GM20000 (cell line): ENCODE measurements at places on chromosomes 1 and 21.

- DNase-seq, result no peak
Measured at GRCh38 chr1:36352910-36353878, 29.7 kb upstream of the EVA1B start.

DNA sequence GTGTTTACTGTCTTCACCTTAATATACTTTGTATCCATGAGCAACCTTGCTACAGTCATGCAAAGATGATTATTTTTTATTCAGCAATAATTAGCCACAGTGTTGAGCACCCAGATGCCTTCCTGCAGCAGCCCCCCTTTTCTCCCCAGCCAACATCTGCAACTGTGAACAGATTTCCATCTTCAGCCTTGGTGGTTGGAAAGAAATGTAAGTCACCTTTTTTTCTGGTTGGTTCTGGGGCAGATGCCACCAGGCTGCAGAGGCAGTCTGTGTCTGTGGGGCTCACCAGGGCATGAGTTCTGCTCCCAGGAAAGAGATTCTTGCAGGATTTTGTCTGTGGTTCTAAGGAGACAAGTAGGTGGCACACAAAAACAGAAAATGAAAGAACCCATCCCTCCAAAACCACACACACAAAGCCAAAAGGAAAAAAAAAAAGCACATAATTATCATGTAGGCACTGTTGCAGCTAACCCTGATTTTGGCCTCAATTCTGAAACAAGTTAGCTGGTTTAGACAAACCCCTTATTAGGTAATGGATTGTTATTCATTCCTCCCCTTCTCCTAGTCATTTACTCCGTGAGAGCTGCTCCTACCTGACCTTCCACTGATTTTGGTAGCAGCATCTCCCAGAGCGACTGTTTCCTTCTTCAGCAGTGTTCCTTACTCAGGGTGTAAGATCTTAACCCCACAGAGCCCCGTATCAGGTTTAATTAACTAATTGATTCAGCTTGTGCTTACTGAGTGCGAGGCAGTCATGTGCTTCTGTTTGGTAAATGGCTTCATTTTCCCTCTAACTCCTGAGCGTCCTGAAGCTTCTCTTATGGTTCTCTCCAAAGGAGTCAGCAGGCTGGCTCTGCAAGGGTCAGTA, 36.5 kb downstream of the GALNT2 start:
- DNase-seq, result no peak

DNA sequence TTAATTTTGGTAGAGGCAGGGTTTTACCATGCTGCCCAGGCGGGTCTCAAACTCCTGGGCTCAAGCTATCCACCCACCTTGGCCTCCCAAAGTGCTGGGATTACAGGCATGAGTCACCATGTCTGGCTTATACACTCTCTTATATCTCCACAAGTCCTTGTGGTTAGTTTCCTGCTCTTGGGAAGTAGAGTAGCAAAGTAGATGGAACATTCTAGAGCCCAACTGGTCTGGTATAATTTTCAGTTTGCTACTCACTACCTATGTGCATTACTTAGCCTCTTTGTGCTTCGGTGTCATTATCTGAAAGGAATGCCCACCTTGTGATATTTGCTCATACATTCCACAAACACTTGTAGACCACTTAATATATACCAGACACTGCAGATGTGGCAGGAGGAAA, 96.6 kb upstream of the IPO9 start:
- no peak for DNase-seq

- DNase-seq, result no peak
Measured at GRCh38 chr1:145785547-145785946, 38.3 kb downstream of the RNF115 start.

- no peak for DNase-seq
Measured at GRCh38 chr21:17506951-17507350, 5.9 kb upstream of the CXADR start.

DNA sequence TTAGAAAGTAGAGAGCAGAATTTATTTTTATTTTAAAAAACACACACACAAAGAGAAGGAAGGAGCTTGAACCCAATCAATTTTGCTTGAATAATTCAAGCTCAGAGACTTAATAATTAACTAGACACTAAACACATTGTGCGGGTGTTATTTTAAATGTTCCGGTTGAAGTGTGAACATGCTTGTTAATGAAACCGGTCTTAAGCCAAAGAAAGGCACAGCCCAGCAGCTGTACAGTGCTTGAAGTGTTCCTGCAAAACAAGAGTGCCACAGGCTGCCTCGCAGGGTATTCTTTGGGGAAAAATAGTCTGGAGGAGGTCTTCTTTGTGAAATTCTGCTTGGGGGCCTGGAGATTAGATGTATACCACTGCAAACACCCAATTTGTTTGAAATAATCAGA, 2.2 kb upstream of the CDC42BPA start:
- no peak for DNase-seq

DNA sequence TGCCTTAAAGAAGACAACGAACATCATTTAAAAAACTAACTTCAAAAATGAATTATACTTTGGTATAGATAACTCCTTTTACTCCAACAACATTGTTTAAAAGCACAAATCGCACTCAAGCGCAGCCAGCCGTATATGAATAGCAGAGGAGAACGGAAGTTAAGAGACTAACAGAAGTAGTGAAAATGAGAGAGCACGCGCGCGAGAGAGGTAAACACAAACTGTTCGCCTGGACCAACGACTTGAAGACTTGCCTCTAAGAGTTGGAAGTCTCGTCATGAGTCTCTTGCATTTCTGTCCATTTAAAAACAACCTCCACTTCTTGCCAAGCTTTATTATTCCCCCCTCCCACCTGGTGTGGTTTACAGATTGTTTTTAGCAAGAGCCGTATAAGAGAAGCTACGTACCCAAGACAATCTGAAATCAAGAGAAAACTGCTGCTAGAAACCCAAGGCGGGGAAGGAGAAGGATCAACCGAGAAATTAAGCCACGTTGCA, 479 bp downstream of the SELENOF start:
- DNase-seq, result peak; percentile 39

- peak; percentile 63 for DNase-seq
Measured at GRCh38 chr1:22177354-22178003, 34.6 kb upstream of the WNT4 start.

DNA sequence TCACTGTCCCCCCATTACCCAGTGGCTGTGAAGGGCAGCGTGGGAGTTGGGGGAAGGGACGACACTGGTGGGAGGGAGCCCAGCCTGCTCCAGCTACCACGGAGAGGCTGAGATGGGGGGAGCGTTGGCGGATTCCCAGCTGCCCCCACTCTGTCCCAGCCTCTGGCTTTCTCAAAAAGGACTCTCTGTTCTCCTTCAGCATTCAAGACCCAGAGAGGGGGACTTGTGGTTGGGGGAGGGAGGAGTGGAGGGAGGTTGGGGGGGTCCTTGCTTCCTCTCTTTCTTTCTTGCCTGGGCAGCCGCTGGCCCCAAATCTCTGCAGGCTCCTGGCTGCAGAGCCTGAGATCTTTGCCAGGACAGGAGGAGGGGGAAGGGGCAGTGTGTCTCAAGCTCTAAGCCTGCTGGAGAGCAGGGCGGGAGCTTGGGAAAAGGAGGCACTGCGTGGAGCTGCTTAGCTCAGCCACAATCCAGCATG, 2.2 kb downstream of the ATP1A2 start:
- no peak for DNase-seq

- DNase-seq, result no peak
Measured at GRCh38 chr1:148383966-148384365, 99.1 kb downstream of the PPIAL4G start.
